ENCODE measurements at places on chromosomes 1 and 21.

DNA sequence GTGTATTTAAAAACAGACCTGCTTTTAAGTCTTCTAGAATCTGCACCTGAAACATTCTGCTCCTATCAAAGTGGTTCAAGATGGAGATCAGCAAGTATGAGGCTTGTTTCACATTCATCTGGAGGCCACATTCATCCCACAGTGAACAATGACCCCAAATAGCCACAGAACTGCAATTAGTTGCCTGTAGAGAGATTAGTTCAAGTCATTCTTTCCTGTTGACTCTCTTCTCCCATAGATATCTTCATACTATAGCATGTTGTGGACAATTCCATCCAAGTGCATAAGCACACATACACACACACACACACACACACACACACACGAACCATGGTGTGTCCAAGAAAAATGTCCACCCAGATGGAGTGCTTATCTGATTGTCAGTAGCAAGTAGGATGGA is 101.7 kb upstream of the FGGY start:
- DNase-seq, result no peak

GRCh38 chr1:45359882-45360513 is 19.8 kb upstream of the MUTYH start:
- no peak for DNase-seq

DNA sequence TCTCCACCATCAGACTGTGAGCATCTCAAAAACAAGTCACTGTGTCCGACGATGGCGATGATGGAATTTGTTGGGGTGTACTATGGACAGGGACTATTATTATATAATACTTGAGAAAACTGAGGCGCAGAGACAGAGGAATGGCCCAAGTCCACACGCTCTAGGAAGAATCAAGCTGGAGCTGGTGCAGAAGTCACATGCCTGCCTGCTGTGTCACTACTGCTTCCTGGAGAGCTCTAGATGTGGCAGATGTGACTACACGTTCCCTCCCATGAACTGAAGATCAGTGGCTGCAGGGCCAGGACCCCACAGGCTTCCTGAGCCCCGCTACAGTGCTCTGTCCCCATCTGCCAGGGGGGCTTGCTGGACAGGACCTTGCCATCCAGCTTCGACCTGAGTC is 56.9 kb downstream of the TRABD2B start:
- no peak for DNase-seq

DNA sequence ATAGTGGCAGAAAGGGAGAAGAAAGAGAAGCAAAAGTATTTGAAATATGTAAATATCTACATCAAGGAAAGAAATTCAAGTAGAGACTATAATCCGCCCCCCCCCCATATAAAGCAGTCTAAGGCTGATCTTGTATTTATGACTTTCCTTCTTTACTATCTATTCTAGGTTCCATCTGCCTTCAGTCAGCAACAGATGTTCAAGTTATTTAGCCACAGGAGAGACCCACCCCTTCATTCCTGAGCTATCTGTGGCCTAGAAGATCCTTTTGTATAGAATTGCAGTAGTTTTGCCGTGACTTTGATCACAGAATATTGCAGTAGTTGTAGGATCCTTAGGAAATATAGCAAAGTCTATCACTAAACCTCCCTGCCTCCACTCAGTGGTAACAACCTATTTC is 10.7 kb upstream of the BSDC1 start:
- DNase-seq, result peak; percentile 34

GRCh38 chr1:152024223-152024622 is 12.6 kb downstream of the S100A11 start:
- DNase-seq, result no peak

DNA sequence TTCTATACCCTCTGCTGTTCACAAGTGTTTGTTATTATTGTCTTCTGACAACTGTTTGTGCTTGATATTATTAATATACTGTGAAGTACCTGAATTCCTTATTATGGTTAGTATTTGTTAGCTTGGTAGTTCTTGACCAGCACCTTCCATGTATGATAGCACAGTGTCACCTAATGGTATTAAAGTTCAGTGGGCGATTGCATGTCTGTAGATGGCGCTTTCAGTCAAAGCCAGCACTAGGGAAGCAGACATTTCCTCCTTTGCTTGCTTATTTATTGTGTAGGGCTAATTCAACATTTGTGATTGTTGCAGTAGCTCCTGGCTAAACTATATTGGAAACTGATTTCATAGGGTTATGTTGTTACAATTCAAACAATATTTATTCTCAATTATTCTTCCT is 218.0 kb downstream of the ZP4 start:
- DNase-seq, result peak; percentile 5

Data from NCI-H524 treated with DMSO at 0.1 percent for 48 hours (cell line).